Kidney (tissue), 22 donors: ENCODE measurements at places on chromosomes 5 and 9.
A peak's percentile ranks its signal among the peaks of the same experiment; 100 is the strongest.

GRCh38 chr9:100443781-100444768 lies 17.1 kb downstream of the MSANTD3 start:
- no peak for DNase-seq

- DNase-seq = peak; percentile 55
Measured at GRCh38 chr5:170046241-170046640, 59.5 kb upstream of the FOXI1 start.

DNA sequence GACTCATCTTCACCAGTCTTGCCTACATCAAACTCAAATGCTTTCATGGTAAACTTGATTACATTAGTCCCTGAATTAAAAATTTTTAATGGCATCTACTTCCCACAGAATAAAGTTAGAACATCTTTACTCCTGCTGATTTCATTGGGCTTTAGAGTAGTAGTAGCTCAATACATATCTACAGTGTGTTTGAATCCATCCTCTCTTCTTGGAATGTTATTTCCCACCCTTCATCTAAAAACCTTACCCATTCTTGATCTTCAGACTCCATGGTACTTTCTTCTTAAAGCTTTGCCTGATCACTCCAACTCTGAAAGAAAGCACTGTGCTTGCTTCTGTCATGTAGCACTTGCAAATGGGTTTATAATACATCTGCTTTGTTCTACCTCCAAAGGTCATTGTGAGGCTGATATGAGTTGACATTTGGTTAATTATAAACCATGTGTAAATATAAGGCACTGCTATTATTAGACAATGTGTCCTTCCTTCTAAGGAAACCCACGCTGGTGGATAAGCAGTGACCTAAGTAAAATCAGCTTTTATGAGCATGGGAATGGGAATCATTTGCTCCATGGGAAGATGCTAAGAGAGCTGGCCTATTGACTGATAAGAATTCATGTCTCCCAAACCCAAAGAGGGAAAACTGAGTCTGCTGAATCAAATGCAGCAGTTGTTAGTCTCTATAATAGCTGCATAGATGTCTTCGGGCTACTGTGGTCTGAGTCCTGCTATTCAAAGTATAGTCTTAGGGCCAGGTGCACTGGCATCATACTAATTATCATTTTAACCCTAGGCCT lies 7.5 kb upstream of the PRLR start:
- DNase-seq = no peak

DNA sequence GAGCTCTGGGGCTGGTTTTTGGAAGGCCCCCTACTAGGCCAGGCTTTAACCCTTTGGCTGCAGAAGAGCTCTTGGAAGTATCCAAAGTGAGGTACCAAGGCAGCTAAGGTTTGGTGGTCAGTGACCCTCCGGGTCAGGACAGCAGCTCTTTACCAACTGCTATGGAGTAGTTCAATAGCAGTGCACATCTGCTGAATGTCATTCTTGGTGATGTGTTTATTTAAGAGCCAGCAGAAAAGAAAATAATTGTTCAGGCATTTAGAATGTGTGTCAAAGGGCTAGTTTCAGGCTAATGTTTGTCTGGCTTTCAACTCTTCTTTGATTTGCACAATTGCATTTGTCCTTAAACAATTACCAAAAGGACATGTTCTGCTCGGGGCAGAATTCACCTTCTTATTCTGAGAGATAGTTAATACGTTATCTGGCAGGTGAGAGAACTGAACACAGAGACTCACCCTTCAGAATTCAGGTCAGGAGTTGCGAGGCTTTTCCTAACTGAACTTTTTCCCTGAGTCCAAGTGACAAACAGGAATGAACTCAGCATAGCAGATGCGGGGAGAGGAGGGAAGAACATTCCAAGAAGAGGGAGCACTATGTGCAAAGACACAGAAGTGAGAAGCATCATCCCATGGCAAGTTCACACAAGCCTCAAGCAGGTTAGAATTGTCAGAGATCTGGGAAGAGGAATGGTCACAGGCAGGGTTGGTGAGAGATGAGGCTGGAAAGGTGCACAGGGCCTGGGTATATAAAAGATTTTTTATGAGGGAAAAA lies 556.7 kb upstream of the TLE4 start:
- no peak for DNase-seq

DNA sequence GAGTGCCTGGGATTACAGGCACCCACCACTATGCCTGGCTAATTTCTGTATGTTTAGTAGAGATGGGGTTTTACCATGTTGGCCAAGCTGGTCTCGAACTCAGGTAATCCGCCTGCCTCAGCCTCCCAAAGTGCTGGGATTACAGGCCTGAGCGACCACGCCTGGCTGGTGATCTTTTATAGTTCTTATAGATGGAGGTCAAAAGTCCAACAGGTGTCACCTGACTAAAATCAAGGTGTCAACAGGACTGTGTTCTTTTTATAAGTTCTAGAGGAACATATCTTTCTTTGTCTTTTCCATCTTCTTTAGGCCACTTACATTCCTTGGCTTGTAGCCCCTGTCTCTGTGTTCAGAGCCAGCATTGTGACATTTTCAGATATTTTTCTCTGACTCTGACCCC lies 155.5 kb upstream of the SLC12A2 start:
- DNase-seq = no peak

DNA sequence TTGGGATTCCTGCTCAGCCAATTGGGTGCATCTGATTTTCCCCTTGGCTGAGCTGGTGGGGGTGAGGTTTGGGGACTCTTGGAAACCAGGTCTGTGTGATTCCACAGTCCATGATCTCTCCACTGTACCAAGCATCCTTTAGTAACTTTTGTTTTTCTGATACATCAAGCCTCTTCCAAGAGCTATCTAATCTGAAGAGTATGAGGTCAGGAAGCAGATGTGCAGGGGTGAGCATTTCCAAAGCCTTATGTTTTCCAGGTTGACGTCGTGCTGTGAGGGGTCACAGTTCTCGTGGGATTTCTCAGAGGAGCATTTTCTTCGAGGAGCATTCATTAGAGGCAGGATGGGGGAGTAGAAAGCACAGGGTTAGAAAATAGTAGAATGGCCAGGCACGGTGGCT lies 95.3 kb downstream of the KLF4 start:
- DNase-seq = no peak

GRCh38 chr5:38250763-38251448 lies 7.5 kb upstream of the EGFLAM start:
- DNase-seq = no peak

DNA sequence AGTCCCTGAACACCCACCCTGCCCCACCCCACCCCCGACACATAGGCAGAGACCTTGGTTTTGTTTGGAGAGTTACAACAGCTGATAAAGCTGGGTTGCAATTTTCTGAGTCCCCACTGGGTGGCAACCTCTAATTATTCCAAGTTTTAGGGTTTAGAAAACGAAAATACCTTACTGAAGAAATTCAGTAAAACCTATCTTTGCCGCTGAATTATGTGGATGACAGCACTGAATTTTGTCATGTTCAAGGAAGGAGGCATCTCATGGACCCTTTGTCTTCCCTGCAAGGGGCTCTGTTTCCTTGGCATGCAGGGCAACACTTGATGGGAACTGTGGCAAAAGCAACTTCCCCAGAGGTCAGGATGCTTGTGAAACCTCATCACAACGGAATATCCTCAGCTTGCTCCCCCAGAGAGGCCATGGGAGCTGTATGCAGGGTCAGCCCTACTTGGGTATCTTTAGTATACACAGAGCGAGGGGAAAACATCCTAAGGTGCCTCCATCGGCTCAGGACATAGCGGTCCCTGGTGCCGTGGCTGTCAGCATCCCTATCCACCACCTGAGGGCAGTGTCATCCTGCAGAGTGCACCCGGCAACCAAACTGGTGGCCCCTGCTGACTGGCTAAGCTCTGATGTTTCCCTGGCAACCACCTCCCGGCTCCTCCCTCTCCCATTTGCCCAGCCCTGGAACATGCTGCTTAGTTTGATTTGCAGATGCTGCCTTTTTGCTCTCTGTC lies 123.1 kb downstream of the RXRA start:
- DNase-seq = peak; percentile 95

DNA sequence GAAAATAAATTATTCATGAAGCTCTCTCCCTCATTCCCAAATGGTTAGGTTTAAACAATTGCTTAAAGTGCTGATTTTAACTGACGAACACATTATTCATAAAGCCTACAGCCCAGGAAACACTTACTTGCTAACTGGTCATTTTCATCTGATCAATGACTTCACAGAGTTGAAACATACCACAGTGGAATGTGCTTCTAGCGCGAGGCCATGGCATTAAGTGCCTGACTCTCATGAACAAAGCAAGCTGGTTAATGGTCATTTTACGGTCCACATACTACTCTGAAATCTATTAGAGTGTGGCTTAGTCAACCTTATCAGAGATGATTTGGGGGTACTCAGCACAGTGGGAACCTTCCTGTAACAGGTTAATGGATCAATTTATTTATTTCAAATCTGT lies 114.6 kb downstream of the MED27 start:
- no peak for DNase-seq

DNA sequence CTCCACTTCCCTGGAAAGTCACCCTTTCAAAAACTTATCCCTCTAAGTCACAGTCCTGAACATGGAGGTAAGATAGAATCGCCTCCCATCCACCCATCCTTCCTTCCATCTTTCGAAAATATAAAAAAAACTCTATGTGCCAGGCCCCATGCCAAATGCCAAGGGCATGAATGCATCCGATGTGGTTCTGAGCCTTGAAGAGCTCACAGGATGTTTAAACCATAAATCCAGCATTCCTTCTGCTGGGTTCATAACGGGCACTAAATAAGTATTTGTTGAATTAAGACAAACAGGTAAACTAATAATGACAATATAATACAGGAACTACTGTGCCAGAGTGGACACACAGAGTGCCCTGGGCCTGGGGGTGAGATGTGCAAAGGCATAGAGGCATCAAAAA lies 147.3 kb downstream of the TTLL11 start:
- no peak for DNase-seq

DNA sequence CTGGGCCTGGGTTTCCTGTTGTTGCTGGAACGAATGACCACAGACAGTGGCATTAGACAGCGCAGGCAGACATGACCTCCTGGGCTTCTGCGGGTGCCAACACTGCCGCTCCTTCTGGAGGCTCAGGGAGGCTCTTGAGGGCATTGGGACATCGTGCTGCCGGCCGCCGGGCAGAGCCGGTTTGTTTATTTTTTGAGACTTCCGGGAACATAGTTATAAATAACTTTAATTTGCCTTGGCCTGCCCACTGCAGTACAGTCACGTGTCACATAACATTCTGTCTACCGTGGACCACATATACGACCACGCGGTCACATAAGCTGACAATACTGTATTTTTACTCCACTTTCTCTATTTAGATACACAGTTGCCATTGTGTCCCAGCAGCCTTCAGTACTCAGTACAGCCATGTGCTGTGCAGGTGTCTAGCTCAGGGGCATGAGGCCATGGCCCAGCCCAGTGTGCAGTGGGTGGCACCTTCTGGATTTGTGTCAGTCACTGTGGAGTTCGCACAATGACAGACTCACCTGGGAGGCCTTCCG lies 8.2 kb upstream of the TOR4A start:
- no peak for DNase-seq
